KG1 (cell line): ENCODE measurements at places on chromosomes 7 and 10.

DNA sequence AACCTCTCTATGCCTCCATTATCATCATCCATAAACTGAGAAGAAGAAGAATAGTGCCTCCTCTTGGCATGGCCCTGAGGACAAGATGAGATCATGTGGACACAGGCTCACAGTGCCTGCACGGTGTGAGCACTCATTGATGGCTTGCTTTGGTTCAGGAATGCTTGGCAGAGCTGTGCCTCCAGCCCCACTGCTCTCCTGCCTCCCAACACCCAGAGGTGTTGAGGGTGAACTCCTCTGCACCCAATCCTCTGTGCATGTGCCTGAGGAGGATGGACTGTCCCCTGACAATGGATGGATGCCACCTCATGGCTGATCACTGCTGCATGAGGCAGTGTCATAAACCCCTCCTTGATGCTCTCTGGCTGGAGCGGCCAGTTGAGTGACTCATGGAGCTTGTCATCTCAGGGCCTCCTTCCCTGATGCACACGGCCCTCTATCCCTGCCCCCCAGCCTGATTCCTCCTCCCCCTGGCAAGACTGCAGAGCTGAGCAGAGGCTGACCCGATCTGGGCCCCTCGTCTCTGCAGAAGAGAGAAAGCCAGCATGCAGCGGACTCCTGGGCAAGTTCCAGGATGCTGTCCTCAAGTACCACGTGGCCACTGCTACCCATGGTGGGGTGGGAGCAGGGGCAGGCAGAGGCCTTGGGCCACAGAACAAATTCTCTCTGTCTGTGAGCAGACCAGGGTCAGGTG lies 136.3 kb downstream of the KCNMA1 start:
- DNase-seq, result no peak

GRCh38 chr7:71221049-71221448 lies 89.1 kb downstream of the GALNT17 start:
- no peak for DNase-seq

GRCh38 chr7:111005445-111005844 lies 85.5 kb upstream of the LRRN3 start:
- no peak for DNase-seq

DNA sequence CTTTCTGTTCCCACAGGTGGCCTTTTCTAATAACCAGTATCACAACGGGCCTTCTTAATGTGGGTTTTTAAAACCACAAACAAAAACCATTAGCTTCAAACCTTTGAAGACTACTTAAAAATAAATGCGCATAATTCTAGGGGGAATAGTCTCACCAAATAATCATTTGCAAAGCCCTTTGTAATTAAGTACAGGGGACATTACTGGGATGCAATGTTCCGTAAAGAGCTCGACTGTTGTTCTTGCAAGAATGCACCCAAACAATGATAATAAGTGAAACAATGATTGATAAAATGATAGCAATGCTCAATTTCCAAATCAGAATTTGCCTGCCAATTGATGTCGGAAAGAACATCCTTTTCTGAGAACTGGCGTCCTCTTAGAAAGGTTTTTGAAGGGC lies 589.1 kb upstream of the ADARB2 start:
- DNase-seq, result no peak

- no peak for DNase-seq
Measured at GRCh38 chr10:96991313-96991841, 159.3 kb downstream of the LCOR start.

GRCh38 chr10:44801383-44802327 lies 109.5 kb upstream of the TMEM72 start:
- DNase-seq, result no peak
